ENCODE measurements at places on chromosomes 6 and 20.

GRCh38 chr6:143741480-143741879 is 63.7 kb downstream of the PHACTR2 start:
- DNase-seq: no peak

DNA sequence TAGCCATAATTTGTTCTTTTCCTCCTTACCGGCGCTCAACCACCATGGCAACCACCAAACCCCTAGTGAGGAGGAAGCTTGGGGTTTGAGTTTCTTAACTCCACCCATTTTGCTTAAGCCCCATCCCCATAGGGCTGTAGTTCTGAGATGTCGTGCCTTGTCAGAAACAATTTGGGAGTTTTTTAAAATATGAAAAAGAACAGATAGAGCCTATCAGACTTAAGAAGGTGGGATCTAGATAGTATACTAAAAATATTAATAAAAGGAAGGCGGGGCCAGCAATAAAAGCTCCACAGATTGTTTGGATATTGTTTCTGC is 5.6 kb downstream of the BRD2 start:
- DNase-seq: no peak

GRCh38 chr20:38725148-38725901 is 1.0 kb downstream of the SLC32A1 start:
- DNase-seq: peak; percentile 48

DNA sequence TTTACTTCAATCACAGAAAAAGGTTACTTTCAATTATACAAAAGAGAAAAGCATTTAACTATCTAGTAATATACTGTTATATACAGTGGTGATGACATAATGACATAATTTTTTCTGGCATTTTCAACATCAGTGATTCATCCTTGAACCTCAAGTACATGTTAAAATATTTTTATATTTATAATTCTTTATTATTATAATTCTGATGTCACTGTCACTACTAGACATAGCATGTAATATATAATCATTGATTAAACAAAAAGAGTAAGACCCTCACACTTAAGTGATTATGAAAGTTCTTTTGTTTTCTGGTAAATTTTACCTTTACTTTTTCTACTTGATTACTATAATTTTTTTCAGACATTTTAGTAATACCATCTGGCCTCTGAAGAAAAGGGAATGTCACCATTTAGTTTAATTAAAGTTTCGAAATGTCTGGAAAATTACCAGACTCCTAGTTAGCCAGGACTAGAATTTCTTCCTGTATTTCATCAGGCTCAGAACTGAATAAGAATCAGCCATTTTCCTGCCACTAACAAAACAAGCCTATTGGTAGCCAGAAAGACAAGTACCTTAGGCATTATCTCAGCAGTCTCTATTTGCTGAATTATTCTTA is 71.5 kb downstream of the FILIP1 start:
- DNase-seq: no peak

DNA sequence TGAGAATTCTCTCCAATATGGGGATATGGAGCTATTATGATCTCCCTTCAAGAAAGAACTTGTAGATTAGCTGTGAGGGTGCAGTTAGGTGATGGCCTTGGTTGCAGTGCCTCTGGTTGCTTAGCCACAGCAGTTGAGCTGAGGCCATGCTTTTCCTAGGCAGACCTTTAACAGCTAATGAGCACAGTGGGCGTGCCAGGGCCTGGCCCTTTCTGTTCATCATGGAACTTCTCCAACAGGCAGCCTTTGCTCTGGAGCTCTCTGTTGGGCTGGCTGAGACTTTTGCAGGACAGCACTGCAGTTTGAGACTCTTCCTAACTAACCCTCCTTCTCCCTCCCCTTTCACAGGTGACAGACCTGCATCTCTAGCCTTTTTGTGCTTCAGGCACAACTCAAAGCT is 39.7 kb upstream of the TMEM170B start:
- DNase-seq: no peak

DNA sequence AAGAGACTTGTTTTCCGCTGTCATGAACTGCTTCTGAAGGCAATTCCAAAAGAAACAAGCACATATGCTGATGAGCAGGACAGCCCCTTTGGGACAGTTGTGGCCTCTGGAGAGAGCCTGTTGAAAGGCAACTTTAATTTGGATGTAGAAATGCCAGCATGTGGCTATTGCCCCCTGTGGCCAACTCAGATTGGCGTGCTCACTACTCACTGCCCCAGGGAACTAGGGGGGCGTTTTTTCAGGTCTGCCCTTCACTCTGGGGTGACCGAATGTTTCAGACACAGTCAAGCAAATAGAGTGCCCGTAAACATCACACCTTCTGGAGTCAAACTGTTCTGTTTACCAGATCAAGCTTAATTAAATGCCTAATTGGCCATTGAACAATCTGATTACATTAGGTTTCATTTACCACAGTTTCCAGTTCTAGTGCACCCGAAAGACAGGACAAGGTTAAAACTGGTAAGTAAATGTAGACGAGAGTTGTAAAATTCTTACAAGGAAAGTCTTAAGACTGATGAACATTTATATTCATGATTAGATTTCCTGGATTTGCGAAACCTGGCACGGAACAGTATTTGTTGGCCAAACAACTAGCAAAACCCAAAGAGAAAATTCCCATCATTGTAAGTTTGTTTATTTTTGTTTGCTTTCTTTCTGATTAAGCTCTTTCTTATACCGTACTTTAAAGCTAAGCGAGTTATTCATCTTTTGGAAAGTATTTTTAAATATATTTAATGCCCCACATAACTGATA is 75.9 kb upstream of the SYNJ2 start:
- DNase-seq: peak; percentile 38

- DNase-seq: no peak
These were observed 57.3 kb upstream of the SLC35B3 start for GRCh38 chr6:8492536-8493133.

DNA sequence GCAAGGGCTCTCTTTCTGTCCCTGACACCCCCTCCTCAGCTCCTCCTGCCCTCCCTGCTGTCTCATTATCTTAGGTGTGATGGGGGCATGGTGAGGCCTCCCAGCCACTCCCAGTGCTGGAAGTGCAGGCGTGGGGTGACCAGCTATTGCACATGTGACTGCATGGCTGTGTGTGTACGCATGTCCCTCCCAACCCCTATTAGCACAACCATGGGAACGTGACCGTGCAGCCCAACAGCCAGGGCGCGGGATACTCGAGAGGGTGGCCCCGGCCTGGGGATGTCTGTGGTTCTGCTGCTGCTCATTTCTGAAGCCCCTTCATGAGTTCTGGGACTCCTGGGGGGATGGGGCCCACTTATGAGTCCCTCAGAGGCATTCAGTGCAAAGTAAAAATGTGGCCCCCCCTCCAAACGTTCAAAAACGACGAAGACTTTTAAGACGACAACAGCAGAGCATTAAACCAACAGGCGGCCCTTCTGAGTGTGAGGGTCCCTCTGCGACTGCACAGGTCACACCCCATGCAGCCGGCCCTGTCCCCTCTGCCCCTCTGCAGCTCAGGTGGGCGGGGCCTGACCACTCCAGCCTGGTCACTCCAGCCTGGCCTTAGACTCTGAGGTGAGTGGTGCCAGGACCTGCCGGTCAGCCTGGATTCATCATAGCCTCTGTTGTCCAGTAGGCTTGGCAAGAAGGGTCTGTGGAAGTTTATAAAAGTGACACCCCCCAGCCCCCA is 51.1 kb downstream of the RBM38 start:
- DNase-seq: no peak

- DNase-seq: no peak
These were observed 244.0 kb downstream of the BTBD3 start for GRCh38 chr20:12161734-12162133.

- DNase-seq: no peak
These were observed 608.7 kb downstream of the TFAP2A start for GRCh38 chr6:9806195-9806594.

DNA sequence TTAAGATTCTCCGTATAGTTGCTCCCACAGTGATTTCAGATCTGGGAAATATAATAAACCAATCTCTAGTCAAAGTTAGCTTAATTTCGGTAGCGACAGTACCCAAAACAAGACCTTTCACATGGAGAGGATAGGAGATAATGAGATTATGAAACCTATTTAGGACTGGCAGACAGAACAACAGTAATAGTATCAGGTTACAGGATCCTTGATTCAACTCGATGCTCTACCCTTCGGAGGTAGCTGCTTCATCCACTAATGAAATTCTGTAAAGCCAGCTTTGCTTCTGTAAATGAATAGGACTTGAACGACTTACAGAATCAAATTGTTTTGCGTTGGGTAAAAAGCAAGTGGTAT is 534 bp upstream of the AKIRIN2 start:
- DNase-seq: no peak

GRCh38 chr6:14121936-14122344 is 4.4 kb downstream of the CD83 start:
- DNase-seq: no peak

DNA sequence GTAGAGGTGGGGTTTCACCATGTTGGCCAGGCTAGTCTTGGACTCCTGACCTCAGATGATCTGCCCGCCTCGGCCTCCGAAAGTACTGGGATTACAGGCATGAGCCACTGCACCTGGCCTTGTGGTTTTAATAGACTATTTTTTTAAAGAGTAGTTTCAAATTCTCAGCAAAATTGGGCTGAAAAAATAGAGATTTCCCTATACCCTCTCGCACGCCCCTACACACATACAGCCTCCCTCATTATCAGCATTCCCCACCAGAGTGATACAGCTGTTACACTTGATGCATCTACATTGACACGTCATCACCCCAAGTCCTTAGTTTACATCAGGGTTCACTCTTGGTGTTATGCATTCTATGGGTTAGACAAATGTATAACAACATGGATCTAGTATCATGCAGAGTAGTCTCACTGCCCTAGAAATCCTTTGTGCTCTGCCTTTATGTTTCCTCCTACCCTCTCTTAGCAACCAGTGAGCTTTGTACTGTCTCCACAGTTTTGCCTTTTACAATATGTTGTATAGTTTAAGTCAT is 103.6 kb downstream of the CDYL start:
- no peak for DNase-seq

DNA sequence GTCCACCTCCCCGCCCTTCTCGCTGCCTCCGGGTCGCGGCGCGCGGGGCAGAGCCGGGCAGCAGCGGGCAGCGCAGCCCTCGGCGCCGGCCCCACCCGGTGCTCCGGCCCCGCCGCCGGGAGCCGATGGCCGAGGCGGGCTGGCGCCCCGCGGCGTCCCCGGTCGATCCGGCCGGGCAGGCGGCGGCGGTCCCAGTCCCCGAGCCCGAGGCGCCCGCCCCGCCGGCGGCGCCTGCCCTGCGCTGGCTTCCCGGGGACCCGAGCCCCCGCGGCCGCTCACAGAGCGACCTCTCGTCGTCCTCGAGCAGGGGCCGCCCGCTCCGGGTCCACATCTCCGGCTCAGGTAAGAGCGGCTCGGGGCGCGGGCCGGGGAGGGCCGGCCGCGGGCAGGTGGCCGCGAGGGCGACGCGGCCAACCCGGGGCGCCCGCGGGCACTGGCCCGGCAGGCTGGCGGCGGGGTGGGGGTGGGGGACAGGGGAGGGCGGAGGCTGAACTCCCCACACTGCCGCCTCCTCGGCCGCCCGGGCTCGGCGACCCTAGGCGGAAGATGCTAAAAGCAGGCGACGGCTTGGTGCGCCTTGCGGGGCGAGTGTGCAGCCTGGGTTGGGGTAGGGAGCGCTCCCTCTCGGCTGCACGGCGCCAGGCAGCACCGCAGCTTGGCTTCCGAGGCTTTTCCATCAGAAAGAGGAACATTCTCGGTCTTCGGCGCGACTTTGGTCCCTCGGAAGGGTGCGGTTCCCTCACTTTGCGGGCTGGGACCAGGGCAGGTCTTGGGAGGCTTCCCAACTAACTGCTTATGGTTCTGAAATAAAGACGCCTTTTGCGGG is 25.6 kb upstream of the FUCA2 start:
- peak; percentile 76 for DNase-seq

GRCh38 chr20:24236201-24236600 is 233.2 kb upstream of the SYNDIG1 start:
- no peak for DNase-seq

DNA sequence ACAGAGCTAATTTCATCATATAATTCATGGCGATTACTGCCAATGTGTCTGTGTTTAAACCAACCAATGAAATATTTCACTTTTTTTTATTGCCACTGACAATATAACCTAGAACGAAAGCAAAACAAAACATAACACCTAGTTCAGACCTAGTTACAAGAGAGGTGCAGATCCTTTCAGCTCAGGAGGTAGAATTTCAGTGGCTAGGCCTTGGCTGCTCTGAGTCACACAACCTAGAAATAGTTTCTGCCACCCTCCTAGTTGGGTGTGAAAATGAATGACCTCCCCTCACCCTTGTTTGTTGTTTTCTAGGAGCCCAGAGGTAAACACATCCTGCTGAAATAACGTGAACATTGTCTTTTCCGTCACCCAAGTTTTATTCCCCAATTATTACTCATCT is 356.3 kb downstream of the HTR1B start:
- DNase-seq: no peak

DNA sequence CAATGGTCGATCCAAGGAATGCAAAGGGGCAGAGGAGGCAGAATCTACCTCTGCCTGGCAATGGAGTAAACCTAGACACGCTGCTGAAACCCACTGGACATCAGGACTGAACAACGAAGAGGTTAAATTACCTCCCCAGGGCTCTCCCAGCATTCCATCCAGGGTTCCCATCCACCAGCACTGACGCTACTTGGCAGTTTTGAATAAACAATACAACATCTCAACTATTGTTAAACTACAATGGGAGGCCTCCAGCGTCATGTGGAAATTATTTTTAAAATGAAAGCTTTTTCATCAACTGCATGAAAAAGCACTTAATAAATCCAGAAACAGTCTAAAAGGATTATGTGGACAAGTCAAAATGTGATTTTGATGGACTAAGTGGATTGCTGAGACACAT is 96.8 kb upstream of the NHSL1 start:
- no peak for DNase-seq

DNA sequence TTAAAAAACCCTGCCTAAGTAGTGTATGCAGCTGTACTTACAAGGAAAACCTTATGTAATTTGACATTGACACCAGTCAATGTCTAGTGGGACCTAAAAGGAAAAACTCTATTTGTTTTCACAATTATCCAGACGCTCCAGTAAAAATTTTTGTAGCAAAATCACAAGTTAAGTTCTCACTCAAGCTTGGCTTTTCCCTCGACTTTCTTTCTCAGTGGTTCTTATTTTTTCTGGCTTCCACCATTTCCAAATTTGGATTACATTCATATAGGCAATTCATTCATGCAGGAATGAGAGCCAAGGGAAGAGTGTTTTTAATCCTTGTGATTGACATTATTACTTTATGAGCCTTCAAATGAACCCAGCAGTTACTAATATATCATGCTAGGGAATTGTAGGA is 66.0 kb upstream of the ADGRG6 start:
- no peak for DNase-seq

DNA sequence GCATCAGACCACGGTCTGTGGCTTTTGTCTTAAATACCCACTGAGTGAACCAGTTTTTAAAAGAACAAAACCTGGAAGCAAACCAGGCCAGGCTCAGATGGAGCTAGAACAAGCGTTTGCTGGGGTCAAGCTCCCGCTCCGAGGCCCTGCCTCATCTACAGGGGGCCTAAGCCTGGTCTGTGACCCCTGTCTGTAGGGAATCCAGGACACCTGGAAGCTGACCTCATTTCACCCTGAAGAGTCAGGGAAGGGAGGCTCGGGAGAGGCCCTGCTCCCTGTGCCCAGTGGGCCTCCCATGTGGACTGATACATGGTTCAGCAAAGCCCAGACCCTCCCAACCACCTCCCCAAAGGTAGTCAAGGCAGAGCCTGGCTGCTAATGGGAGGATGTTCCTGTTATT is 26.8 kb upstream of the DLGAP4 start:
- no peak for DNase-seq

Measured in glutamatergic neuron (in vitro differentiated cells).